Dermis microvascular lymphatic vessel endothelial cell (primary cell): ENCODE measurements at places on chromosomes 7 and 10. TPM values are rescaled to one million over a fixed set of nuclear protein-coding genes. Genes with fewer than 3 reads are reported as not detected.

Gene CUBN
- total RNA-seq = 6.7 and 10.7 TPM in 2 replicates

DNA sequence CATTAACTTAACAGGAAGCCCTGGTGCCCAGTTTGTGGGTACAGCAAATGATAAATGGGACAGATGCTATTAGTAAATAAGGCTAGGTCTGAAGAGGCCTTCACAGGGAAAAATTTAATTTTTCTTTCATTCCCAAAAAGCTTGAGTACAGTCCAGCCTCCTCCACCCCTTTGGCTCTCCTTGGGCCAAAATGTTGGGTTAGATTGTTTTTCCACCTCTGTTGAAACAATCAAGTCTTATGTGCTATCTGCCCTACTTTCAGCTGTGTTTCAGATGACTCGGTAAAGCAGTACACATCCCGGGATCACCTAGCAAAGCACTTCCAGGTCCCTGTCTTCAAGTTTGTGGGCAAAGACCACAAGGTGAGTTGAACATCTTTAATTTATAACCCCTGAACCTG is 24.3 kb downstream of the PLA2G12B start:
- no peak for DNase-seq

Gene CFAP70
- 0.13 and 0.26 TPM in 2 replicates for total RNA-seq

DNA sequence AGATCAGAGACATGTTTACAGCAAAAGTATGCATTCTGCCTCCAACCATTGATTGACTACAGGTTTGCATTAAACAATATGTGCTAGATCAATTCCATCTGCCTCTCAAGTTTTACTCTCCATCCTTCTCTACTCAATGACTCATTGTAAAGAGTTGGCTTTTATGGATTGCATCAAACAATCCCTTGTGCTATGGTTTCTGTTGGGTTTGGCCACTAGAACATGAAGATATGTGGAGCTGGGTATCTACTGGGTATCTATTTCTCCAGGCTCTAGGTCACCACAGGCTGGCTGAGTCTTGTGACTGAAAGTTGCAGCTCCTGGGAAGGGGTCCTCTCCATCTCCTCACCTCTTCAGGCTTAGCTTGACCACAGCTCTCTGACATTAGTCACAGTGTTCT is 204.7 kb downstream of the DGKI start:
- no peak for DNase-seq

- DNase-seq = no peak
These were observed 167.9 kb upstream of the PRSS1 start for GRCh38 chr7:142581341-142581740.

DNA sequence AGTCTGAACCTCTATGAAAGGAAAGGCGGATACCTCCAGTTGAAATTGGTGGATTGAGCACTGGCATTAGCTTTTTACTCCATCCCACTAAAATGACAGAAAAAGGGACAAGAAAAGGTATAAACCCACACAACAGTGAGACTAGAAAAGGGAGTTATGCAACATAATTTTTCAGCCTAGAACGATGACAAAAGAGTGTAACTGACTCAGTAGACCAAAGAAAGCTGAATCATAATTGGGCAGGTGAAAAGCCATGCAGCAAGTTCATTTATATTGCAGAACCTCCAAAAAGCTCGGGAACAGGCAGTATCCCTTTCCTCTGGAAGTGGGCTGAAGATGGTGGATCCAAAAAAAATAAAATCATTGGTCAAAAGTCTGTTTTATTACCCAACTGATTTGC is 30.5 kb upstream of the ZCCHC24 start:
- no peak for DNase-seq

DNA sequence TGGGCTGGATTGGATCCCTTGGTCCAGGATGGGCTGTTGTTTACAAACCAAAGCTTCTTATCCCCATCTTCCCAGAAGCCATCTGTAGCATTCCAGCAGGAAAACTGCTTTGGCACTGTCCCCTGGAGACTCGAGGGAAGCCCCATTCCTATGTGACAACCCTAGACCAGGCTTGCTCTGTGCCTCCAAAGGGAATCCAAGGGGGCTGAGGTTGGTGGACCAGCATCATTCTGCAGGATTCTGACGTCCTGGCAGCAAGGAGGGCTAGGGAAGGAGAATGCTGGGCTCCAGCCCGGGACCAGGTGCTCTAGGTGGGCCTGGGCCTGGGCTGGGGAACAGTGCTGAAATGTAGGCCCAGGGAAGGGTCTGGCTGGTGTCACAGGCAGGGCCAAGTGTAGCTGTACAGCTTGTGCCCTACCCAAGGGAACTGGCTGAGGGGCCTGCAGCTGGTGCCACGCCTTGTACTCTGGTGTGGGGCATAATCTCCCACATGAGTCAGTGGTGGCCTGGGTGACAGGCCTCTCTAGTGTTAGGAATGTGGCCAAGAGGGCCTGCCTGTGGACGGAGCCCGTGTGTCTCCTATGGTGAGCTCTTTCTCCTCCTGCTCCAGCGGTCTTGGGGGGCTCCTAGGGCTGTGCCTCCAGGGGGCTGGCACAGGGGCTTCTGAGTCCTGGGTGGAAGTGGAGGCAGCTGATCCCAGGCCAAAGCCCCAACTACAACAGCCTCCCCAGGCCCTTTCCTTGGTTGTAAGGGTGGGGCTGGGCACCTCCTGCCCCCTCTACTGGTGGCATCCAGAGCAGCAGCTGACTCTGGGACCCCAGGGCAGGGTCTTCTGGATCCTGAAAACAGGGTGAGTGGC is 25.2 kb downstream of the TRIM8 start:
- DNase-seq = no peak

DNA sequence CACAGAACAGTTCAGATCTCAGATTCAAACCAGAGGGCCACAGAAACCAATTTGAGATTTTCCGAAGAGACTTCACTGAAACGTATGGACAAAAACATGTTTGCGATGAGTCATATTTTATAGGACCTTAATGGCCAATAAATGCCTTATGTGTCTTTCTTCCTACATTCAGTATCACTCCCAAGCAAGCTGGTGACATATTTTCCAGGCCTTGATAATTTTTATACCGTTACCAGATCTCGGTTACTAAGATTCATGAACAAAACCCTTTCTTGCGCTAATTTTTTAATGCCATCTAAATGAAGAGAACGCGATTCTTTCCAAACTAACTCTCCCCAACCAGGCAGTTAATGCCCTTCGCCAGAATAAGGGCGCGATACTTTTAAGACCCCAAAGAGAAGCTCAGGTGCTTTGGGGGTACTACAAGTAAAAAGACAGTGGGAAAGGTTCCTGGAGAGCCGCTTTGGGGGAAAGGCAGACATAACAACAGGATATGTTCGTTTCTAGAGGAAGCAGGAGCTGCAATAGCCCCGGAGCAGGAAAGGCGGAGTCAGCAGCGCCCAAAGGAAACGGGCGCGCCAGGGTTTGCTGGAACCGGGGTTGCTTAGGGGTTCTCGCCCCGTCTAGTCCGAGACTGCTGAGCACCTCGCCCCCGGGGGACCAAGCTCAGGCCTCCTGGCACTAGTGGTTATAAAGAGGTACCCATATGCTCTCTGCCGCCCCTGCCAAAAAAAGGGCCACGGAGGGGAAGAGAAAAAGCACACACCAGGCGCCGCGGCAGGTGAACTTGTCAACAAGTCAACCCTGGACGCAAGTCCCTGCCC is 884 bp downstream of the ICA1 start:
- peak; percentile 76 for DNase-seq

- no peak for DNase-seq
These were observed 157.6 kb downstream of the GRK5 start for GRCh38 chr10:119364645-119365600.

Gene ECHDC3
- total RNA-seq = 16.7 and 17.3 TPM in 2 replicates

- no peak for DNase-seq
These were observed 74.0 kb downstream of the FGFR2 start for GRCh38 chr10:121524157-121524817.

GRCh38 chr10:122352817-122353525 is 21.5 kb upstream of the PLEKHA1 start:
- no peak for DNase-seq

DNA sequence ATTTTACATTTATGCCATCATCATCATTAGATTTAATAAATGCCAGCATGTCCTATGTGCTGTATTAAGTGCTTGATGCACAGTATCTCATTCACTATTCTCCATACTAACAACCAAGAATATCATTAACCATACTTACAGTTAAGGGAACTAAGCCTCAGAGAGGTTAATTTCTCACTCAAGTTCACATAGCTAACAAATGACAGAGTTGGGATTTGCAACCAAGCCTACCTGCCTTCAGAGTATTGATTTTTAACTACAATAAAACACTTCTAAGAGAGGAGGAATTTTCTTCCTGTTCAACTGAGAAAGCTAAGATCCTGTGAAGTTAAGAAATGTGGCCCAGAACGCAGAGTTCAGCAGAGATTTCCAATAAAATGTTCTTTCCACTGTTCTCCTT is 403.0 kb downstream of the KCNMA1 start:
- DNase-seq = no peak

DNA sequence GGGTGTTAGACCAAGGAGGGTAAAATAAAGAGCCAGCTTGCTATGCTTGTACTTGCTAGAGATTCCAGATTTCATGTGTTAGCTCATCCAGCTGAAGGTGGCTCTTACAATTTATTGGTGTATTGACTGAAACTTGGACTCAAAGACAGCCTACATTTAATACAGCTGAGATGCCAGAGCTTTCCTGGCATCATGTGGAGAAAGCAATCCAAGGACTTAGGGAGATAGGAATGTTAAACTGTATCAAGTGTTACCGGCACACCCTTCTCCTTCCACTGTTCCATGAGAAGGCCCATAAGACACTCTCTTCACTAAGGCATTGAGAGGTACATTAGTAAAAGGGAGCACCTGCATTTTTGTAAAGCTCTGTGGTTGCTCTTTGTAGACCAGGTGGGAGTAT is 9.3 kb upstream of the HERPUD2 start:
- DNase-seq = no peak

Gene C10orf67
- total RNA-seq = not detected in 2 replicates

DNA sequence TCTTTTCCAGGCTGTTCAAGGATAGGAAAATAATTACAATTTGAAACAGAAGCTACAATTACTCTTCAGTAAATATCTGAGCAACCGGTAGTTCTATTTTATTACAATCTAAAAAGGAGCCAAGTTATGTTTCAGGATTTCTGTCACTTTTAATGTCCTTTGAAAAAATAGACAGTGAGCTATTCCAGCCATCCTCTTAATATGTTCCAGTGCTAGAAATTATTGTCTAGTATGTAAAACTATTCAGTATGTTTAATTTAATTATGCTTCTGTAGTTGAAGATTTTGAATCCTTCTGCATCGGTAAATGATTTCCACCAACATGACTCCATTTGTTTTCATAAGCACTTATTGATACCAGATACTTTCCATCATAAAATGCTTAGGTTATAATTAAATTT is 129.6 kb upstream of the SEMA3D start:
- DNase-seq = no peak

GRCh38 chr10:52313256-52313932 is 687 bp upstream of the DKK1 start:
- DNase-seq = peak; percentile 25

- DNase-seq = no peak
These were observed 48.4 kb upstream of the NFE2L3 start for GRCh38 chr7:26103596-26103995.

Gene CFAP69
- 0.63 and 0.90 TPM in 2 replicates for total RNA-seq

DNA sequence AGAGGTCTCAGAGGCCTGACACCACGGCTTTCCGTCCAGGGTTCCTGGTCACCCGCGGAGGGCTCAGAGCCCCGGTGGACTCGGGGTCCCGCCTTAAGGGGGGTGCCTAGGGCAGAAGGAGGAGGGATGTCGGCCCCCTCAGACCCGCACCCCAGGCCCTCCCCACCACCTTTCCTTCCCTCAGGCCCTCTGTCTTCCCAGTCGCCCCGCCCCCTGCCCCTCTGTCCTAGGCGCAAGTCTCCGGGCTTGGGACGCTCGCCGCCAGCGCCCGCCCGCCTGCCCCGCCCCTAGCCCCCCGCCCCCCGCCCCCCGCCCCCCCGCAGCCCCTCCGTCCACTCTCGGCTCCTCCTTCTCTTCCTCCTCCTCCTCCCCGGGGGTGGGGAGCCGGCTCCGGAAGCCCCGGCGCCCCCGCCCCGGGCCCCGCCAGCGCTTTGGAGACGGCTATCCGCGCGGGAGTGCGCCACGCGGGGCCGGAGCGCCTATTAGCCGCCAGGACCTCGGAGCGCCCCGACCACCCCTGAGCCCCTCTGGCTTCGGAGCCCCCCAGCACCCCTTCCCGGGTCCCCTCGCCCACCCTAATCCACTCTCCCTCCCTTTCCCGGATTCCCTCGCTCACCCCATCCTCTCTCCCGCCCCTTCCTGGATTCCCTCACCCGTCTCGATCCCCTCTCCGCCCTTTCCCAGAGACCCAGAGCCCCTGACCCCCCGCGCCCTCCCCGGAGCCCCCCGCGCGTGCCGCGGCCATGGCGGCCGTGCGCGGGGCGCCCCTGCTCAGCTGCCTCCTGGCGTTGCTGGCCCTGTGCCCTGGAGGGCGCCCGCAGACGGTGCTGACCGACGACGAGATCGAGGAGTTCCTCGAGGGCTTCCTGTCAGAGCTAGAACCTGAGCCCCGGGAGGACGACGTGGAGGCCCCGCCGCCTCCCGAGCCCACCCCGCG is at the start of gene AEBP1:
Gene AEBP1 (plus strand): TSS at position 423 of the 937 bp plus-strand sequence. CDS start 321 bp downstream, at position 744.
- DNase-seq = no peak

Gene IL6
- total RNA-seq = 0.25 and 0.39 TPM in 2 replicates

Gene MBL2
- total RNA-seq = not detected in 2 replicates

- DNase-seq = no peak
These were observed 24.4 kb upstream of the RBM20 start for GRCh38 chr10:110619514-110620397.

Gene CLDN15
- total RNA-seq = 2.1 and 3.2 TPM in 2 replicates

DNA sequence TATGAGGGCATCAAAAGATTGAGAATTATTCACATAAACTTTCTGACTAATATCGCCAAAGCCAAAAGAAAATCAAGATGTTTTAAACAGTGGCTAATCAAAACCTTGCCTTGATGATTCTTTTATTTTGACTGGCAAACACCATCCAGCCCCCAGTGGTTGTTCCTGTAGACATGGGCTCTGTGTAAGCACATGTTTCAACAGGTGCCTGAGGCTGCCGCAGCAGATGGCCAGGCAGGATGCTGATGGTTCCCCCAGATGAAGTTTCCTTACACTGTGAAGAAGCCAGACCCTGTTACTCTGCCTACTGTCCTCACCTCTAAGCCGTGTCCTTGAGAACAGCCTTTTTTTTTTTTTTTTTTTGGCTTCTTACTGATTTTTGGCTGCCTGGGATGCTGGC is 146.5 kb downstream of the RAB11FIP2 start:
- DNase-seq = no peak

Gene PPP1R3C
- total RNA-seq = 0.13 TPM in 2 replicates

Gene GRM8
- under 0.01 TPM in 1 of 2 replicates, not detected in the other for total RNA-seq

DNA sequence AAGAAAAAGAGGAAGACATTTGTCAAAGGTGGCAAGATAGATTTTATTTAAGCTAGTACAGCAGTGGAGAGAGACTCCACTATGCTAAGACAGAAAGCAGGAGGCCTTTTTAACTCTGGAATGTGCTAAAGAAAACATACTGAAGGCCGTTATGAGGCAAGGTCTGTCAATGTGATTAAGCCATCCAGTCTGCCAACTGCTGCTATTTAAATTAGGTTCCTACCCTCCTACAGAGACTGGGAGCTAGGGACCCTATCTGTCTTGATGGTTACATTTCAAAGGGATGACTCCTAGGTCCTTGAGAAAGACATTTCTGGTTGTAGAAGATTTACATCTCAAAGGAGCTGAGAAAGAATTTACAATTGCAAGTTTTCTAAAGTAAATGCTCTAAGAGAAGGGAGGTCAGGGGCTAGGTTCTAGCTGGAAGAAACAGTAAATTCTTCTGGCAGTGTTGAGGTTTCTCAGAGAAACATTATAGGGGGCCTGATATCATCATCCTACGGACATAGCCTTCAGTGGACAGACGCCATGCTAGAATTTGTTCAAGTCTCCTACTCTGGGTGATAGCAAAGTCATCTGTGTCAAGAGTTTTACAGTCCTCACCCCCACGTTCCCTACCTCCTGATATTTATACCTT is 211.6 kb downstream of the PHF14 start:
- no peak for DNase-seq

- DNase-seq = no peak
These were observed 131.4 kb downstream of the PLXDC2 start for GRCh38 chr10:19947656-19948055.

- no peak for DNase-seq
These were observed 15.3 kb downstream of the EDRF1 start for GRCh38 chr10:125734823-125735222.
